GDM1 (cell line): ENCODE measurements at places on chromosomes 2 and 18.

GRCh38 chr2:18848646-18849045 lies 259.3 kb upstream of the NT5C1B start:
- no peak for DNase-seq

DNA sequence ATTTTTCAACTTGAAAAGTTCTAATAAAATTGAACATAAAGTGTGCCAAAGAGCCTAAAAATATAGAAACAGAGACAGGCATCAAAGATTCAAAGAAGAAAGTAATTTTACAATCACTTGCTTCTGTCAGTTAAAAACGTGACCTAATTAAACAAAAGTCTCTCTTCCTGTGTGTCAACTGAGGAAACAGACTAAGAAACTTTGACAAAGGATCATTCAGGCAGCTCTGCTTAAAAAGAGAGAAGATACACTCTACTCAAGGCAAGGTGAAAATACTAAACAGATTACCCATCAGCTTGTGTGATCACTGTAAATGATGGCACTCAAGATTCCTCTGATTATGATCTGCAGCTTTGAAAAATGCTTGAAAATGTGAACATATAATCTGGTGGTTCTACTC lies 47.8 kb downstream of the DYM start:
- DNase-seq = no peak

- DNase-seq = no peak
Measured at GRCh38 chr2:230205034-230205433, 14.8 kb downstream of the SP110 start.

DNA sequence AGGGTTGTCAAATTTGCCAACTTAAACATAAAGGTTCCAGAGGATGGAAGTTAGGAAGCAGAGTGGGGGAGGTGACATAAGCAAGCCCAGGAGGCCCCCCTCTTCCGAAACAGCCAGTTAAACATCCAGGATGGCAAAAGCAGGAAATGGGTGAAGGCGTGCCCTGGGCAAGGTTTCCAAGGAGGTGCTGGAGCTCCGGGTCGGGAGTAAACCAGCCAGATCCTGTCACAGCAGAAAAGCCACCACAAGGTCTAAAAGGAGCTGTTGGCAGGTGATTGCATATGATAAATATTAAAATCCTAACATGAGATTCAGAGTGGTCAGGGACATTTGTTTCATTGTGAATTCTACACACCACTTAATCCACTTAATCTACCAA lies 572.2 kb upstream of the SALL3 start:
- no peak for DNase-seq

DNA sequence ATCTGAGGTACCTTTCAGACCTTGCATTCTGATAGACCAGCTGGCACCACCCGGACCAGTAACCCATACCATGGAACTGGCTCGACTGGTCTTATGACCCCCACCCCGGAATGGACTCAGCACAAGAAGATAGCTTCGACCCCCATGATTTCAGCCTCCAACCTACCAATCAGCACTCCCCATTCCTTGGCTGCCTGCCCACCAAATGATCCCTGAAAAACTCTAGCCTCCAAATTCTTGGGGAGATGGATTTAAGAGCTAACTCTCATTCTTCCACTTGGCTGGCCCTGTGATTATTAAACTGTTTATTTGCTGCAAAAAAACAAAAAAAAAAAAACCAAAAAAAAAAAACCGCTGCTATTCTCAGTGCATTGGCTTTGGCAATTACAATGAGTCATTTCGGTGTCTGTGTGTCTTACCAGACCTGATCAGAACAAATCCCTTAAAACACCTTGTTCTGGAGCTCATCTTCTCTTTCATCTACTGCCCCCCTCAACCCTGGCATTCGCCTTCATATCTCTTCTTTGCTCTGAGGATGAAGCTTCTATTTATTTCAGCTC lies 60.1 kb upstream of the KIF5C start:
- no peak for DNase-seq

GRCh38 chr2:229342376-229342775 lies 71.3 kb upstream of the PID1 start:
- DNase-seq = no peak

DNA sequence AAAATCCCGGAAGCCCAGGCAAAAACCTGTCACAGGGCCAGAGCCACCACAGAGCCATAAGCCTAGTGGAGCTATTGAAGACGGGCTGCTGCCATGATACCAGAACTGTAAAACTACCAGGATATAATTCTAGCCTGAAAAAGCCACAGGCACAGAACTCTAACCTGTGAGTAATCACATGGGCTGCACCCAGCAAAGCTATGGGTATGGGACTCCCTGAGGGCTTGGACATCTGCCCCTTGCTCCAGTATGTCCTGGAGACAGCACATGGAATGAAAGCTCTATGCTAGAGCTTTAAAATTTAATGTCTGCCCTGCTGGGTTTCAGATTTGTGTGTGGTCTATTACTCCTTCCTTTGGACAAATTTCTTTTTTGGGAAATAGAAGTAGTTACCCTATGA lies 2183.6 kb upstream of the CELF4 start:
- DNase-seq = no peak

DNA sequence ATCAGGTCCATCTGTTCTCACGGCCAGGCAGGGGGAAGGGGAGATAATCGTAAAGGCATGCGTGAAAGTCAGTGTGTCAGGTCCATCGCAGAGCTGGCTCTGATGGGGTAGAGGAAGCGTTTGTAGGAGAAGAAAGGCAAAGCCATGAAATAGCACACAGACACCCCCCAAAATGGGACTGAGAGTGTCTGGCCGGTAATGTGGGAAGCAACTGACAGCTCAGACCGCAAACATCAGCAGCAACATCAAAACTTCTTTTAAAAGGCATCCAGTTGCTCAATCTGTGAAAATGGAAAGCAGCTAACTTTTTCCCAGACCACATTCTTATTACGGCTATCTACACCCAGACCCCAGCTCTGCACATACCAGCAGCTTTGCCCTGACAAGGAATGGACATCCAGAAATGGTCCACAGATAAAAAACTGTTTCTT lies 232.6 kb downstream of the EN1 start:
- no peak for DNase-seq

- no peak for DNase-seq
Measured at GRCh38 chr18:8107426-8107825, 501.8 kb upstream of the RAB12 start.

GRCh38 chr2:64551851-64552250 lies 27.7 kb downstream of the AFTPH start:
- no peak for DNase-seq

- no peak for DNase-seq
Measured at GRCh38 chr2:149132901-149133300, 94.4 kb downstream of the LYPD6B start.
